ENCODE measurements at places on chromosomes 7 and 10. TPM values are rescaled to one million over a fixed set of nuclear protein-coding genes. Genes with fewer than 3 reads are reported as not detected.

DNA sequence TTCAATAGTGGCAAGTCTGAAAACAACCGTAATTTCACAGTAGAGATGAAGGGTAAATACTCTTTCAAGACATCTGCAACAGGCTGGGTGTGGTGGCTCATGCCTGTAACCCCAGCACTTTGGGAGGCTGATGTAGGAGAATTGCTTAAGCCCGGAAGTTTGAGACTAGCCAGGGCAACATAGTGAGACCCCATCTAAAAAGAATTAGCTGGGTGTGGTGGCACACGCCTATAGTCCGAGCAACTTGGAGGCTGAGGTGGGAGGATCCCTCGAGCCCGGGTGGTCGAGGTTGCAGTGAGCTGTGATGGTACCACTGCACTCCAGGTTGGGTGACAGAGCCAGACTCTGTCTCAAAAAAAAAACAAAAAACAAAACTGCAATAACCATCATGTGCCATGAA is 71.8 kb downstream of the PFKFB3 start:
- DNase-seq = no peak

DNA sequence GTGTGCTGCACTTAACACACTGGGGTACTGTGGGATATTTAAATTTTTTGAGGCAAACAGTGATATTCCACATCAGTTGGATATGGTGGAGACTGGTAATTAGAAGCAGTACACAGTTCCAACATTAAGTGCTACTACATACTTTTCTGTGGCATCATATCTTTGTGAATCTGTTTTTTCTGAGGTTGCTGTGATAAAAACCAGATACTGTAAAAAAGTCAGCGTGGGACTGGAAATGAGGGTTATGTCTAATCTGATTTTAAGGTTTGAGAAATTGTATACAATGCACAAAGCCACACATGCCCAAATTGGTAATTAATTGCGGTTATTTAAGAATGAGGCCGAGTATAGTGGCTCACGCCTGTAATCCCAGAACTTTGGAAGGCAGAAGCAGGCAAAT is 41.2 kb downstream of the TBC1D12 start:
- DNase-seq = no peak

GRCh38 chr10:113846036-113846435 is 7.8 kb downstream of the DCLRE1A start:
- no peak for DNase-seq

DNA sequence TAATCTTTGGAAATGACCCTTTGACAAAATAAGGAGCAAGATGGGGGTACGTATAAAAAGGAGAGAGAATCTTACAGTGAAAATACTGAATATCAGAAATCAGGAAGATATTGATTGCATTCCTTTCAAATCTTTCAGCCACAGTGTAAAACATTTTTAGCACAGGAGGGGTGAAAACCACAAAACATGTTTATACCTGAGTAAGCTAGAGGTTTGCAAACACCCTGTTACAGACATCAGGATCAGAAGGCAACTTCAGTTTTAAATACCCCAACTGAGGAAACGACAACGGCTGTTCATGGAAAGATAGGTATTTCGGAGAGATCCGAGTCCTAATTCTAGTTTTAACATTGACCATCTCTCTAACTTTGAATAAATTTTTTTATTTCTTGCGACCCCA is 69.1 kb upstream of the ITGB1 start:
- no peak for DNase-seq

DNA sequence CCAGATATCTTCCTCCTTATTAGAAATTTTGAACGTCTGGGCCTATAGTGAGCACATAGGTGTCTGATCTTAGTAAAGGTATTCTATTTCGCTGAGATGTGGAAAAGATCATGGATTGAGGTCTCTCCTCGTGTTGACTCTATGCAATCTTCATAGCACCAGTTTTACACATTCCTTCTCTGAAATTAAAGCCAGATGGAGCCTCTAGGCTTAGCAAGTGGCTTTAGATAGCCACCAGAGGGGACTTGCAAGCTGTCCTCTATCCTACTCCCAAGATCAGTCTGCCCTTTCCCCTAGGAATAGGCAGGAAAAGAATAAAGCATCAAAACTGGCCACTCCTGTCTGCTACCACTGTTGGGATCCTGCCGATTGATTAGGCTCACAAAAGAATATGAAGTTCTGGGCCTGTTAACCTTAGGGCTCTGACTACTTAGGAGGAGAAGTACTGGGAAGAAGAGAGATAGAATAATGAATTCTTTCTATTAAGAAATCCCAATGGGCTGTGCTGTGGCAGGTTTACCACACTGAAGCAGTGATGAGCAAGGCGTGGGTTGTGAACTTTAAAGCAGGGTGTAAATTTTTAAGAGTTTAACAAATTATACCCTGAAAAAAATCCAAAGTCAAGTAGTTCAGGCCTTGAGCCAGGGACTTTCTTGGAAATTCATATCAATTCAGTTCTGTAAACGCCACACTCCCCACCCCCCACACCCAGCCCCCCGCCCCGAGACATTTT is 2.2 kb upstream of the STRIP2 start:
- DNase-seq = no peak

DNA sequence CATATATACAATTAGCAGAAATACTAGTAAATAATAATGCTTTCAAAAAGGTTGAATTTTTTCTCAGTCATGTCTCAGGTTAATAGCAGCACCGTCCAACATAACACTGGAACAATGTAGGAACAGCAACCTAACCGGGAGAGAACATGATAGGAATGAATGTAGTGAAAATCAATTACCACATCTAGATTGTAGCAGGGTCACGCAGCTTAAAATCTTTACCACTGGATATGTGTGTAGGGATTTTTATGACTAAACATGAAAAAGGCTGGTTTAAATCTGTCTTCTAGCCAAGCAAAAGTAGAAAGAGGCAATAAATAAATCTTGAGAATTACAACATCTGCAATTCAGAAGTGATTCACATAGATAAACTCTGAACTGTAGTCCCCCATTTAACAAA is 326.0 kb downstream of the DGKB start:
- no peak for DNase-seq

- DNase-seq = no peak
Measured at GRCh38 chr7:120412139-120413050, 139.4 kb downstream of the KCND2 start.

DNA sequence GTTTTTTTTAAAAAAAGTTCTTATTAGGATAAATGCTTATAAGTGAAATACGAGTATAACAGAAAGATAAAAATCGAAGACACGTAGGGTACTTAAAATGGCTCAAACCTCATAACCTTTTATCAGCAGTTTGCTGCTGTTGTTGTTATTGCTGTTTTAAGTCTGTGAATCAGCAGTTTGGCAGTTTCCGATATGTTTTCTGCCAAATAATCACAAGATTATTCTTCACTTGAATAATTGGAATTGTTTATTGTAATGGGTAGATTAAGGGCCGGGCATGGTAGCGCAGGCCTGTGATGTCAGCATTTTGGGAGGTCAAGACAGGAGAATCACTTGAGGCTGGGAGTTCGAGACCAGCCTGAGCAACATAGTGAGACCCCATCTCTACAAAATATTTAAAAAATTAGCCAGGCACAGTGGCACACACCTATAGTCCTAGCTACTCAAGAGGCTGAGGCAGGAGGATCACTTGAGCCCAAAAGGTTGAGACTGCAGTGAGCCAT is 177.6 kb downstream of the VTI1A start:
- no peak for DNase-seq

DNA sequence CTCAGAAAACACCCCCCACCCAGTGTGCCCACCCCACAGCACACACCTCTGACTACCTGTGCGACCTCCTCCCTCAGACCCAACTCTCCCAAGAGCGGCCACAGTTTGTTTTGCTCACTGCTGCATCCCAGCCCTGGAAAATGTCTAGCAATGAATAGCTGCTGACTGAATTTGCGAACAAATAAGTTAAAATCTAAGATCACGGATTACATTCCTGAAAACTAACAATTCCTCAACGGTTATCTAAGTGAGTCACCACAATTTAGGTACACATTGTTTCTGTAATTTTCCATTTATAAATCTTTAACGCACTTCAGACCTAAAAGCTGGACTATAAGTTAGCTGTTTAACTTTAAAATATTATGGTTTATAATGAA is 235.2 kb downstream of the ZMYND11 start:
- no peak for DNase-seq

The AP5Z1 gene
- total RNA-seq = 15.9 TPM

The ARHGEF5 gene
- 0.89 TPM for total RNA-seq

The CLEC2L gene
- total RNA-seq = not detected

The AEBP1 gene
- 93.1 TPM for total RNA-seq
